Suprapubic skin (tissue), 4 donors: ENCODE measurements at places on chromosomes 2 and 18. TPM values are rescaled to one million over a fixed set of nuclear protein-coding genes. Genes with fewer than 3 reads are reported as not detected.
A peak's percentile ranks its signal among the peaks of the same experiment; 100 is the strongest.

DNA sequence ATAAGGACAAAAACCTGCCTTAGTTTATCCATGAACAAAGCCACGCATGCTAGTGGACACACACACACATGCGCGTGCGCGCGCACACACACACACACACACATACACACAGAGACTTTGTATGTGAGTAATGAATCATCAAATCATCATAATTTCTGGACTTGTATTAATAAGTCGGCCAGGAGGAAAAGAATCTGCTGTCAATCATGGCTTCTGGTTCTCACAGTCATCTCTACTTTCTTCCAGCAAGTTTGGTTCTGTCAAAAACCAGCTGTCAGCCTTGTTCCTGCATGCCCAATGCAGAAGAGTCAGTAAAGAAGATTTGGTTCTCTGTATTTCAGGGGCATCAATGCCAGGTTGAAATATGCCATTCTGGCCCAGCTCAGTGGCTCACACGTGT is 1.1 kb upstream of the TTR start:
- H3K27ac ChIP-seq: no peak overlapping the region
- no peaks in the 10 kb centered on the region for H3K27me3 ChIP-seq
- H3K4me1 ChIP-seq: peaks cover 2% of the 10 kb centered on the region
- no peak for DNase-seq

GRCh38 chr2:120310136-120310535 is 35.8 kb upstream of the INHBB start:
- DNase-seq: no peak
- no peaks in the 10 kb centered on the region for H3K27me3 ChIP-seq
- peaks cover 18% of the 10 kb centered on the region for H3K4me1 ChIP-seq
- no peak overlapping the region for H3K4me3 ChIP-seq
- H3K36me3 ChIP-seq: no peaks in the 10 kb centered on the region

GRCh38 chr2:112679484-112679883 is 33.7 kb downstream of the SLC20A1 start:
- H3K27me3 ChIP-seq: no peaks in the 10 kb centered on the region
- no peak overlapping the region for H3K27ac ChIP-seq
- H3K4me1 ChIP-seq: peaks cover 28% of the 10 kb centered on the region
- no peak overlapping the region for H3K4me3 ChIP-seq

GRCh38 chr18:80105369-80106167 is 3.5 kb upstream of the ADNP2 start:
- peaks cover 9% of the 10 kb centered on the region for H3K4me1 ChIP-seq
- H3K36me3 ChIP-seq: no peaks in the 10 kb centered on the region
- H3K4me3 ChIP-seq: no peak overlapping the region
- no peak overlapping the region for H3K27ac ChIP-seq
- no peaks in the 10 kb centered on the region for H3K27me3 ChIP-seq

- no peak overlapping the region for H3K27ac ChIP-seq
- H3K4me1 ChIP-seq: peaks cover 8% of the 10 kb centered on the region
- DNase-seq: no peak
Measured at GRCh38 chr18:26941584-26941983, 76.1 kb upstream of the AQP4 start.

GRCh38 chr2:96574364-96574763 is 37.8 kb downstream of the ARID5A start:
- H3K4me3 ChIP-seq: no peak overlapping the region
- no peaks in the 10 kb centered on the region for H3K4me1 ChIP-seq
- H3K27ac ChIP-seq: no peak overlapping the region

DNA sequence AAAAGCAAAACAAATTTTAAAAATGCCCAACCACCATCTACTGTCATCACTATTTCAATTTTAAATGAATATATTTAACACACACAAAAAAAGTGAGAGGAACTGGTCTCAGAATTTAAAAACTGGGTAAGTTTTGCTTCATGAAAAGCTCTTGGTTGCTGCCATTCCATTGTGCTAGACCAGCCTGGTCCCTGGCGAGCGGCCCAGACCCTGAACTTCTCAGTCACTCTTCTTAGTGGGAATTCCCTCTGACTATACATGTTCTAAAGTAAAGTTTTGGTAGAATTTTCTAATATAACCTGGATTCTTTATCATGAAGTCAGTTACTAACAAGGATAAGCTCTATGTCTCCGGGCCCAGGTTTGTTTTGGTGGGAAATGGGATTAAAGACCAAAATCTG is 34.8 kb upstream of the TMEM177 start:
- H3K36me3 ChIP-seq: no peaks in the 10 kb centered on the region
- no peak overlapping the region for H3K27ac ChIP-seq
- H3K4me3 ChIP-seq: no peak overlapping the region
- no peak for DNase-seq
- H3K27me3 ChIP-seq: peaks cover under 1% of the 10 kb centered on the region

DNA sequence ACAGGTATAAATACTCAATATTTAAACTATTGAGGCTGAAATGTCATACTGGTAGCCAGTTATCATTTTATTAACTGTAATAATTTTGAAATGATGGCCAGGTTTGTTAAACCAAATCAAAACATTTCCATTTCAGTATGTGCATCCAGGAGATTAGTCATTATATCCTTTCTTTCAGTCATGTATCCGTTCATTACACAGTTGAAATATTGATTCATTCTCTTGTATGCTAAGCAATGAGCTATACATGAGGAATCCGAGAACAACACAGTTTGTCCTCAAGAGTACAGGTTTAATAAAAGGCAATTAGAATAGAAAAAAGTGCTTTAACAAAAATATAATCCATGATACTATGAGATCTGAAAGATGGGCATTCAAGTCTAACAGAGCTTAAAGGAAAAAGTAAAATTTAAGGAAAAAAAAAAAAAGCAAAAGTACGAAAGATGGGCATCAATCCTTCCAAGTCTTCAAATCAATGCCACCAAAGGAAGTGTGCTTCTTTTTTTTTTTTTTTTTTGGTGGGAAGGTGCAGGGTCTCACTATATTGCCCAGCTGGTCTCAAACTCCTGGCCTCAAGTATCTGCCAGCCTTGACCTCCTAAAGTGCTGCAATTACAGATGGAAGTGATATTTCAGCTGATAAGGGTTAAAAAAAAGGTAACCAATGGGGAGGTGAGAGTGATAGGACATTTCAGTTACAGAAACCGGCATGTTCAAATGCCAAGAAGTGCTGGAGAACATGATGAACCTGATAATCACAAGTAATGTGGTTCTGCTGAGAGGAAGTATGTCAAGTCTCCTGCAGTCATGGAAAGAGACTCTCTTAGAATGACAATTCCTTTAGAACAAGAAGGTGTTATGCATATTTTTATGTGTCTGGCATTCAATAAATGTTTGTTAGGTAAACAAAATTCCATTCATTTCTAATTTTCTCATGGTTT is 35.8 kb downstream of the PUM2 start:
- H3K4me1 ChIP-seq: no peaks in the 10 kb centered on the region
- H3K36me3 ChIP-seq: peaks cover 64% of the 10 kb centered on the region
- H3K27ac ChIP-seq: no peak overlapping the region
- H3K27me3 ChIP-seq: no peaks in the 10 kb centered on the region
- no peak for DNase-seq

DNA sequence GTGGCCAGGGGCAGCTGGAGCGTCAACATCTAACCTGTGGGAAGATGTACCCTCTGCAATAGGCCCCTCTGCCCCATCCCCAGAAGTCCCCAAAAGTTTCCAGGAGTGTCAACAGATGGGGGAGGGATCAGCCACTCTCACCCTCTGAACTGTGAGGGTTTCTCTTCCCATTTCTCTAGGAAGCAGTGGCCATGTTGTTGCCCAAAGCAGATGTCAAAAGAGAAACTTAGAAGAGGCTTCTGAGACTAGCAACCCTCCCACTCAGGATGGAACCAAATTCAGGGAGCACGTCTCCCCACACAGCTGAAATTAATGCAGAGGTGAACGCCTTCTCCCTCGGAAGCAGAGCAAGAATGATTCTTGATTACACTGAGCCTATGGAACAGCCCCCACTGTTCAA is 70.3 kb downstream of the ARL4C start:
- no peak overlapping the region for H3K27ac ChIP-seq
- H3K27me3 ChIP-seq: no peaks in the 10 kb centered on the region

DNA sequence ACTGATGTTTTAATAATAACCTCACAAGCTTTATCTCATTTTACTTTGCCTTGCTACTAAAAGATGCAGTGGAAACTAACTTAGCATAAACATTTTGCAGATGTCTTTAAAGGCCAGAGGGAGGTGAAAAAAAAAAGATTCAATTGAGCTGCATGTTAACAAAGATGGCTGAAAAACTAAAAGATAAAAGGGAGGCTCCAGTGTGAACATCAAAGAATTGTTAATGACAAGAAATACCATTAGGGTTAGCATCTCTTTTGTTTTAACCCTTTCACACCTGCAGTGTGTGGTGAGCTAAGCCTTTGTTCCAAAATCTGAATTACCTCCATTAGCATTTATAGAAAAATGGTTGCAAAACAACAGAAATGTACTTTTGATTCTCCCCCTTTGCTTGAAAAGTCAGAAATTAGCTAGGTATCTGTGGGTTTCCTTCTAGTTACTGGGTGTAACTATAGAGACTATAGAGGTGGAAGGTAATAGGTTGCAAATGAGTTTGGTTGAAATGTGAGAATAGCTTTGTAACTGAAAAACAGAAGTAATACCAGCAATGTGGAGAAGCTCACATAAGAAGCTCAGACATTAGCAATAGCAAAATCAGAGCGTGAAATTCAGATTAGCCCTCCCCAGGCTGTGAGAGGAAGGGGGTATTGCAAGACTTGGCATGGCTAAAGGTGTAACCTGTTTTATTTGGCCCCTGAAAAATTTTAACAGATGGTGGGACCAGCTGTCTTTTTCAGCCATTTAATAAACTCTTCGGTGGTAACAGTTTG is 34.8 kb upstream of the SP5 start:
- H3K27me3 ChIP-seq: no peaks in the 10 kb centered on the region
- H3K36me3 ChIP-seq: no peaks in the 10 kb centered on the region
- no peak overlapping the region for H3K27ac ChIP-seq
- H3K4me1 ChIP-seq: no peaks in the 10 kb centered on the region

DNA sequence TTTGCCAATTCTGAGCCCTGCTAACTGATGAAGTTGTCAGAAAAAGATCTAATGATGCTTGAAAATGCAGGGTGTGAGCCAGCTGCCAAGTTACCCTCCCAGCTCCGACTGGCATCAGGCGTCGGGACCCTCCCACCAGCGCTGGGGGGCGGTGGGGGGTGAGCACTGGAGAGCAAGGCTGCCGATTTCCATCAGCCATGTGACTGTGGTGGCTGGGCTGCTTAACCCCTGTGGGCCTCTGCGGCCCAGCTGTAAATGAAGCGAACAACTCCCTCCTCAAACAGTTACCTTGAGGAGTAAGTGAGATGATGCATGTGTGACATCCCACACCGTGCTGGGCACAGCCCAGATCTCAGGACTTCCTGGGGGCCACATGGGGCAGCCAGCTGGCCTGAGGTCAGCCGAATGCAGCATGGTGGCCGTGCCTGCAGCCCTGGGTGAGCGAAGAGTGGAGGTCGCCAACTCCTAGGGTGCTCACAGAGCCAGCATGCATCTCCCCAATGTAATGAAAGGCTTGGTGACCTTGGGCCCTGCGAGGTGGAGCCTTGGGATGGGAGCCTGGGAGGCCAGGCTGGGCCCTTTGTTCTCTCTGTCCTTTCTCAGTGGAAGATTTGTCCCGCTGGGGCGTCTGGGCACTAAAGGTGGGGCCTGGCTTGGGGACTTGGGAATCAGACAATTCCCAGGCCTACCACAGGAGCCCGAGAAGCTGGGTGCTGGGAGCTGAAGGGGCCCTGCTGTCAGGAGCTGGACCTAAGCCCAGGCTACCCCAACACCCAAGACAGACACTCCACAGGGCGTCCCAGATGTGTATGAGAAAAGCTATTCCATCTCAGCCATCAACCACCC is 25.1 kb downstream of the CIB4 start:
- no peaks in the 10 kb centered on the region for H3K36me3 ChIP-seq
- DNase-seq: peak; percentile 36
- peaks cover 8% of the 10 kb centered on the region for H3K4me1 ChIP-seq
- no peak overlapping the region for H3K4me3 ChIP-seq
- H3K27ac ChIP-seq: no peak overlapping the region

GRCh38 chr2:33093283-33093993 is 146.7 kb downstream of the LTBP1 start:
- no peaks in the 10 kb centered on the region for H3K27me3 ChIP-seq
- no peaks in the 10 kb centered on the region for H3K4me1 ChIP-seq
- H3K4me3 ChIP-seq: no peak overlapping the region
- DNase-seq: no peak
- H3K36me3 ChIP-seq: no peaks in the 10 kb centered on the region

- no peaks in the 10 kb centered on the region for H3K4me1 ChIP-seq
- DNase-seq: no peak
- no peaks in the 10 kb centered on the region for H3K36me3 ChIP-seq
- H3K27ac ChIP-seq: no peak overlapping the region
- H3K4me3 ChIP-seq: no peak overlapping the region
Measured at GRCh38 chr18:60149316-60149715, 223.3 kb downstream of the MC4R start.

DNA sequence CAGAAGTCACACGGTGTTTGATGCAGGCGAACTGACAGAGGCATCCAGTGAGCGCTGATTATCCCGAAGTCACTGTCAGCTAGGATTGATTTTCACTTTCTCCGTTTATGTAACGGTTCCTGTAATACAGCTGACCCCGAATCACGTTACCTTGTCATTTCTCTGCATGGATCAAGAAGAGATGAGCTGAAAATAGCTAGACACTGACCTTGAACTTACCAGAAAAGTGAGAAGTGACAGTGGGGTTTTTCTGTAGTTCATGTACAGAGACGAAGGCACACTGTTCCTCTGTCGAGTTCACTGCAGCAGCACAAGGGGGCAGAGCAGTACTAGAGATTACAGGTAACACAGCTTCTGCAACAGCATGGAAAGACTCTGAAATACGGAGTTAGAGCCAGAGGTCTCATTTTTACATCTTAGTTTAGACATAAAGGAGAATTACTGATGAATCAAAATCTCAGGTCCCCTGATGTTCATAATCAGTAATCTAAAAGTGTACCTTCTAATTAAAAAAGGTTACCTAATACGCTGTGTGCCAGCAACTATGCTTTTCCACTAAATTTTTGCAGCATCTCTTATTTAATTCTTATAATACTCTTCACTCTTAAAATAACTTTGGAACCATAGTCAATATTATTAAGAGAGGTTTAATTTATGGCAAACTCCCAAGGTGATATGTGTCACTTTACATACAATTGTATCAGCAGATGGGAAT is 33.1 kb downstream of the ARHGAP15 start:
- H3K4me3 ChIP-seq: no peak overlapping the region
- H3K27ac ChIP-seq: no peak overlapping the region
- no peak for DNase-seq
- H3K36me3 ChIP-seq: no peaks in the 10 kb centered on the region
- no peaks in the 10 kb centered on the region for H3K27me3 ChIP-seq

GRCh38 chr2:58140508-58141072 is 94.0 kb downstream of the VRK2 start:
- H3K4me3 ChIP-seq: no peak overlapping the region
- peaks cover 4% of the 10 kb centered on the region for H3K36me3 ChIP-seq
- H3K4me1 ChIP-seq: no peaks in the 10 kb centered on the region

- H3K4me1 ChIP-seq: no peaks in the 10 kb centered on the region
- no peak overlapping the region for H3K27ac ChIP-seq
- H3K4me3 ChIP-seq: no peak overlapping the region
- no peak for DNase-seq
- no peaks in the 10 kb centered on the region for H3K36me3 ChIP-seq
- no peaks in the 10 kb centered on the region for H3K27me3 ChIP-seq
Measured at GRCh38 chr2:22999951-23000350, 385.0 kb upstream of the KLHL29 start.

Gene UGT1A5
- total RNA-seq: 1.5 TPM

Gene LCT
- total RNA-seq: not detected

Gene COLEC11
- 0.68 TPM for total RNA-seq

Gene SELENOI
- total RNA-seq: 41.9 TPM

Gene PDE1A
- total RNA-seq: 3.2 TPM

Gene SKA1
- 0.89 TPM for total RNA-seq

Gene SPDYA
- total RNA-seq: 2.3 TPM

Gene CKAP2L
- 1.7 TPM for total RNA-seq

Gene CYP27C1
- total RNA-seq: 2.9 TPM

Gene SLC16A14
- total RNA-seq: 18.2 TPM

Gene IL18RAP
- 0.59 TPM for total RNA-seq
